ENCODE measurements at places on chromosomes 13 and 19.

- DNase-seq = no peak
Observed at GRCh38 chr19:29805031-29805965, 6.5 kb upstream of the CCNE1 start.

- no peak for DNase-seq
Observed at GRCh38 chr19:3784607-3785450, 1.4 kb downstream of the MATK start.

GRCh38 chr19:5850743-5851293 lies 431 bp downstream of the FUT3 start:
- no peak for DNase-seq

DNA sequence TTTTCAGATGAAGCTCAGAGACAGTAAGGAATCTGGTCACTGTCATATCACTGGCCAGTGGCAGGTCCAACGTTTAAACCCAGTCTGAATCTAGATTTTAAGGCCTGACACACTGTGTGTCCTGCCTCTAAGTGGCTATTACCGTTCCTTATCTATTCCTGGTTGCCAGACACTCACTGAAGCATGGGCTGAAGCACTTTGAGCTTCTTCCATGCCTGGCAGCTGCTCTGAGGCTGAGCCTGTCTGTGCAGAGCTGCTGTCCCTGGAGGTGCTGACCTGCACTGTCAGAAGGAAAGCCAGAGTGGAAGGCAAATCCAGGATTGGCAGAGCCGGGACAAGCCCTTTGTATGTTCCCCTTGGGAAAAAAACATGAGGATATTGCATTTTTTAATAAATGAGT lies 109.2 kb upstream of the SLC7A1 start:
- DNase-seq = no peak

DNA sequence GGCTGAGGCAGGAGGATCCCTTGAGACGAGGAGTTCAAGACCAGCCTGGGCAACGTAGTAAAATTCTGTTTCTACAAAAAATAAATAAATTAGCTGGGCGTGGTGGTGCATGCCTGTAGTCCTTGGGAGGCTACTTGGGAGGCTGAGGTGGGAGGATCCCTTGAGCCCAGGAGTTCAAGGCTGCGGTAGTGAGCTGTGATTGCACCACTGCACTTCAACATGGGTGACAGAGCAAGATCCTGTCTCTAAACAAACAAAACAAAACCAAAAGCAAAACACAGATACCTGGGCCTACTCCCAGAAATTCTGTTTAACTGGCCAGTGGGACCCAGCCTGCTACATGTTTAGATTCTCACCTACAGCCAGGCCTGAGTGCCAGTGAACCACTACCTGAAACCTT lies 74.6 kb upstream of the MEDAG start:
- DNase-seq = no peak

DNA sequence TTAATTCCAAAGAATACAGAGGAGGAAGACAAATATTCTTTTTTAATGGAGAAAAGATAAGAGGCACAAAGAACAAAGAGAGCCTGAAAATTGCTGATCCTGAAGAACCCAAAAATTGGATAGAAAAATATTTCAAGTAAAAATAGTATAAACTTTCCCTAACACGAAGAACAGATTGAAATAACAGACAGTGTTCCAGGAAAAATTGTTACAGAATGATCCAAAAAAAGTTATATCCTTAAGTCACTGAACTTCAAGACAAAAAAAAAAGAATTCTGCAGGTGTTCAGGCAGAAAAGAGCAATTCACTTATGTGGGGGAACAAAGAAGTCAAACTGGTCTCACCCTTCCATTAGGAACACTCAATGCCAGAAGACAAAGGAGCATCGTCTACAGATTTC lies 160.2 kb downstream of the KLF12 start:
- no peak for DNase-seq

DNA sequence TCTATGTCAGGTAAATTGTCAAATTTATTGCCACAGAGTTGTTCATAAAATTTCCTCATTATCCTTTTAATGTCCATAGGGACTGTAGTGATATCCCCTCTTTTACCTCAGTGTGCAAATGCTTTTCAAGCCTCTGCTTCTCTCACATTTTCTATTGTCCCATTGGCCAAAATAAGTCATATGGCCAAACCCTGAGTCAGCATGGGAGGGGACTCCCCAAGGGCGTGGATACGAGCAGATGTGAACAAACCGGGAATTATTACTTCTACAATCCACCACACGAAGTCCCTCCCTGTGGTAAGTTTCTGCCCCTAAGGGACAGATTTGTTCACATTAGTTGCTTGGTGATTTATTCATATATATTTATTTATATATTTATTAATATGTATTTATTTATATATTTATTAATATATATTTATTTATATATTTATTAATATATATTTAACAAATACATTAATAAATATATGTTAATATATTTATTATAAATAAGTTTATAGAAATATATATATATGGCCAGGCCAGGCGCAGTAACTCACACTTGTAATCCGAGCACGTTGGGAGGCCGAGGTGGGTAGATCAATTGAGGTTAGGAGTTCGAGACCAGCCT lies 20.1 kb upstream of the CAMSAP3 start:
- no peak for DNase-seq

GRCh38 chr13:106362707-106363106 lies 172.8 kb downstream of the EFNB2 start:
- DNase-seq = no peak

- DNase-seq = no peak
Observed at GRCh38 chr13:111472559-111473460, 152.4 kb downstream of the TEX29 start.

GRCh38 chr13:32857689-32858088 lies 158.5 kb upstream of the KL start:
- DNase-seq = no peak

DNA sequence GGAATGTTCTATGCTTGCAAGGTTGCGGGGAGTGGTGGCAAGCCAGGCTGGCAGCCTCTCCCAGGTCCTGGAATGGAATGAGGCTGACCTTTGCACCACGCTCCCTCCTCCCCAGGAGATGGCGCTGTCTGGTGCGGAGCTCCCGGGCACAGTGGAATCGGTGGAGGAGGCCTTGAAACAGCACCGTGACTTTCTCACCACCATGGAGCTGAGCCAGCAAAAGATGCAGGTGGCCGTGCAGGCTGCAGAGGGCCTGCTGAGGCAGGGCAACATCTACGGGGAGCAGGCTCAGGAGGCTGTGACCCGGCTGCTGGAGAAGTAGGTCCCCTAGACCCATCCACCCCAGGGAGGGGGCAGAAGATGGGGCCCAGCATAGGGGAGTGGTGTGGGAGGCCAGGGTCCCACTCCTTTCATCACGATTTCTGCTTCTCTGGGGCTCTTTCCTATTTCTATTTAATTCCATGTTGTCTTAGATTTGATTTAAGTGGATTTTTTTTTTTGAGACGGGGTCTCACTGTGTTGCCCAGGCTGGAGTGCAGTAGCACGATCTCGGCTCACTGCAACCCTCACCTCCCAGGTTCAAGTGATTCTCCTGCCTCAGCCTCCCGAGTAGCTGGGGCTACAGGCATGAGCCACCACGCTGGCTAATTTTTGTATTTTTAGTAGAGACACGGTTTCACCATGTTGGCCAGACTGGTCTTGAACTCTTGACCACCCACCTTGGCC lies 53.2 kb upstream of the SHKBP1 start:
- DNase-seq = peak; percentile 54

DNA sequence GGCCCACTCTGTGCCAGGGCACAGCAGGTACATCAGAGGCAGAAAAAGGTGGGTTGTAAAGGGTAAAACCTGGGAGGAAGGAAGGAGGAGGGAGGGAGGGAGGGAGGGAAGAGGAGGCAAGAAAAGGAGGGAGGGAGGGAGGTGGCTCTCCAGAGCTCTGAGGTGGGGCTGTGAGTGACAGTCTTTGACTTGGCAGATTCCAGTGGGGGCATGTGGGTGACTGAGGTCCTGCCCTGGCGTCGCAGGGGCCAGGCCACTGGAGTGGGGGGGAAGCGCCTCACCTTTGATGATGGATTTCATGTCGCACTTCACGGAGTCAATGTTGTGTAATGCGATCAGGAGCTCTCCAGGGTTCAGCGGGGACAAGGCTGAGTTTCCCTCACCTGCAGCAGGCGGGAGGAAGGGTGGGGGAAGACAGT lies 6.0 kb upstream of the RSPH6A start:
- DNase-seq = no peak

GRCh38 chr19:30167976-30168635 lies 204.1 kb upstream of the ZNF536 start:
- DNase-seq = no peak
